Fibroblast of villous mesenchyme (primary cell): ENCODE measurements at places on chromosomes 7 and 10. TPM values are rescaled to one million over a fixed set of nuclear protein-coding genes. Genes with fewer than 3 reads are reported as not detected.

DNA sequence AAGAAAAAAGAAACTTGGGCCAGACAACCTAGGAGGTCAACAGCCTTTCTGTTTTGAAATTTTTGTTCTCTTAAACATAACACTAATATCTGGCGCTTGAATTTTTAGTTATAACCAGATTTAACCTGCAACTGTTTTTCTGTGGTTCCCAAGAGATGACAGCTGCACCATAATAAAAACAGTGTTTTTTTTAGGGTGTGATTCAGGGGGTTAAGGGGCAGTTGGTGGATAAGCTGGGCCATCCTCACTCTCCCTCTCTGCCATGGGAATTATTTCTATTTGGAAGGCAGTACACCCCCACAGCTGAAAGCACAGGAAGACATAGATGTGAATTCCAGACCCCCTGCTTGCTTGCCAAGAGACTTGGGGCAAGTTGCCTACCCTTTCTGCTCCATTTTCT is 20.1 kb upstream of the TM9SF3 start:
- no peak for DNase-seq

Gene RBM17
- 29.6 and 47.5 TPM in 2 replicates for total RNA-seq

DNA sequence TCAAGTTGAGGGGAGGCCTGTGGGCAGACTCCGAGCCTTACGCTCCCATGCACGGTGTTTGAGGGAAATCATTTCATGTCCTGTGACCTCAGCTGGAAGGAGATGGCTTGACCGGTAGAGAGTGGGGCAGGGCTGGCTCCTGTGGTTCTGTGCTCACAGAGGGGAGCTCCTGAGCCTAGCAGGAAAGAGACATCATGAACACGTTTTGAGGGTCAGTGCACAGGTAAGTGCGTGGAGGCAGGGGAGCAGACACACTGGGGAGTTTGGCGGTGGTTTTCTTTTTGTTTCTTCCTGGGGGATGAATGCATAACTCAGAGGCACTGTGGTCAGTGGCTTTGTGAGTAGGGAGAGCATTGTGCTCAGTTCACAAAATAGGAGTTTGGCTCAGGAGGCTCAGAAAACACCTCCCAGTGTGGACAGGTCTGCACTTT is 22.5 kb downstream of the ADCY1 start:
- DNase-seq = no peak

Gene WNT8B
- not detected in 2 replicates for total RNA-seq

DNA sequence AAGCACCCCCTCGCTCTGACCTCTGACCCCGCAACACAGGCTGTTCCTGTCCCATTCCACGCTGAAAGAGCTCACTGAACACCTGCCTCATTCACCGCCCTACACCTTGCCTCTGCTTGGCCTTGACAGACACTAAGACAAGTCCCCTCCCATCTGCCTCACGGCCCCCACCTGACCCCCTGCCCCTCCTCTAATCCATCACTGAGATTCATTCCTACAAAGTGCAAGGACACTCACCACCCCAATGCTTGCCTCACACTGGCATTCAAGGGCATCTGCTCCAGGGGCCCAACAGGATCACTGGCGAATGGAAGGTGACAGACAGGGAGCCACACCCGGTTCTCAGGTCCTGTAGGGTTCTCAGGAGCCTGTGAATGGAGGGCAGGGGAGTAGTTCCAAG is 68.1 kb upstream of the NANOS1 start:
- DNase-seq = no peak

DNA sequence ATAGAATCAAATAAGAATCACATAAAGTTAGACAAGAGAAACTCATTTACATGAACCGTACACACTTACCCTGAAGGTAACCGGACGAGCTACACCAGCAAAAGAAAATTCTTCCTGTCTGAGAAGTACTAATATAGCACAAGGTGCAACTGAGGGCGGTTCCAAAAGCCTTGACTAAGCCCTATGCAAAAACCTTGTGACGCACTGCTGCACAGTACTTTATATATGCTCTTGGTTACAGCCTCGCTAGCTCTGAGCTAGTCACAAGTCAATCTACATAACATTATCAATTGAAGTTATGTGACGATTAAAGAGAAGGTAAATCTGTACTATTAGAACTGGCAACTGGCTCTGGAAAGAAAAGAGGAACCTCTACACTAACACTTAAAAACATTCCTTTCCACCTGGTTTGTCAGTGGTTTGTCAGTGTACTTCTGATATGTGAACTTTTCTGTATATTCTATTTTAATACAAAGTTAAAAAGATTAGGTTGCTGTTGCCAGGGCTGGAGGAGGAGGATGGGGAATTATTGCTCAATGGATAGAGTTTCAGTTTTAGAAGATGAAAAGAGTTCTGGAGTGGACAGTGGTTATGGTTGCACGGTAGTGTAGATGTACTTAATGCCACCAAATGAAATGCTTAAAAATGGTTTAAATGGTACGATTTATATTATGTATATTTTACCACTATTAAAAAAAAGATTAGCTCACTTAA is 21.6 kb downstream of the NT5C3A start:
- peak; percentile 61 for DNase-seq

DNA sequence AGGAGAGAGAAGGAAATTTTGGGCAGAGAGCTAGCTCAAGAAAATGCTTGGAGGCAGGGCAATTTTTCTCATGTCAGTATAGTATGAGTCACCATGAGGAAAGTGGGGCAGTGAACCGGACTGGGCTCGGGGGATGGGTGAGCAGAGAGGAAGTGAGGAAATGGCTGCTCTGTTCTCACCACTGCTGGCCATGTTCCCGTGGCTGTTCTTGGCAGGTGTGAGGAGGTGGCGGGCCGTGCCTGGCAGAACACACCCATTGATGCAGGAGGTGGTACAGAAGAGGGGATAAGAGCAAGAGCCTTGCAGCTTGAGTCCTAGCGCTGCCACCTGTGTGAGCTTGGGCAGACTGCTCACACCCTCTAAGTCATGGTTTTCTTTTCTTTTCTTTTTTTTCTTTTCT is 304.4 kb upstream of the LYZL1 start:
- peak; percentile 85 for DNase-seq

Gene CRYGN
- under 0.01 TPM in 1 of 2 replicates, not detected in the other for total RNA-seq

Gene TRIM50
- total RNA-seq = not detected in 2 replicates

DNA sequence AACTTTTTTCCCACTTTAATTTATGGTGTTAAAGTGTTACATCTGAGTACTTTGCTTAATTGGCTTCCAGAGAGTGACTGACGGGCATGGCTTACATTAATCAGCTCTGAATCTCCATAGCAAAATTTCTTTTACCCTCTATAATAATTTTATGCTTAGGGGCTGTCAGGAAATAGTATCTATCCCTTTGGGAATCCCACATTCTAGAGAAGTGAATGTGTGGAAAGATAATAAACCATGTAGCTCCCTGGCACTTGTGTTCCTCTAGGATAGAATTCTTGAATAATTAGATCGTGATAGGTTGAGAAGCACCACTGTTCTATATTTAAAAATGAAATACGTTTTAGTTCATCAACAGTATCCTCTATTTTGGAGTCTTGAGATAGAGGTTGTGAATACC is 89.6 kb downstream of the DNAJB9 start:
- no peak for DNase-seq

DNA sequence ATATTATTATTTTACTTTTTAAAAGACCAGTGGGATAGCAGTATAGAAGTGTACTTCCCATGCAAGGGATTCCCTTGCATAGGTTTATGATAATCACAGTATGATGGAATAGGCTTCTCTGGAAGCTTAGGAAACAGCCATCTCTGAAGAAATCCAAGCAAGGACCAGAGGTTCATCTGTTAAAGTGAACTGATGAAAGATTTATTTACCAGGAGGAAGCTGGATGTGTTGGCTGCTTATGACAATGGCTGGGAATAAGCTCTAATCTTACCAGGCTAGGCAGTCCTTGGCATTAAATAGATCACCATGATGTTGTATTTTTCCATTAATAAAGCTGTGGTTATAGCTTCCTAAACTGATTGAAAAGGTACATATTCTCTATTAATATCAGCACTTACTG is 32.0 kb downstream of the FRA10AC1 start:
- no peak for DNase-seq

GRCh38 chr10:114821915-114822443 is 399 bp downstream of the FHIP2A start:
- peak; percentile 45 for DNase-seq

DNA sequence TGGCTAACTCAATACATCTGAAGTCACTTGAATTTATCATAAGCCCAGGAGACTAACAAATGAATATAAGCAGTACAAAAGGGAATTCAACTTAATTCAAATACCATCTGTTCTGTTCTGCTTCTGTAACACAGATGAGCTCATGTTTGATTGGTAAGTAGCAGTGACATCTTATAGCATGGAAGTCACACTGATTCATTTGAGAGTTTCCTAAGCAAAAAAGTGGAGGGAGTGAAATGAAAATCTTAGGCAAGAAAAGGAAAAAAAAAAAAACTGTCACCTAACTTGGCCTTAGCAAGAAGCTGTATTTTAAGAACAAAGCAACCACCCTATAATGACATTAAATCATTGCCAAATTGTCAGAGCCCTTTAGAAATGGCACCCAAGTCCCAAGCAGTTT is 49.5 kb downstream of the SMURF1 start:
- DNase-seq = no peak

GRCh38 chr7:105840981-105841749 is 35.2 kb downstream of the ATXN7L1 start:
- peak; percentile 66 for DNase-seq

Gene GCK
- 0.43 and 0.64 TPM in 2 replicates for total RNA-seq

Gene HOXA13
- total RNA-seq = 1.3 and 2.6 TPM in 2 replicates

Gene FGFR2
- 0.32 and 0.86 TPM in 2 replicates for total RNA-seq

- DNase-seq = no peak
These were observed 5.3 kb upstream of the KLRG2 start for GRCh38 chr7:139488810-139489209.

Gene SUN3
- total RNA-seq = not detected in 2 replicates

DNA sequence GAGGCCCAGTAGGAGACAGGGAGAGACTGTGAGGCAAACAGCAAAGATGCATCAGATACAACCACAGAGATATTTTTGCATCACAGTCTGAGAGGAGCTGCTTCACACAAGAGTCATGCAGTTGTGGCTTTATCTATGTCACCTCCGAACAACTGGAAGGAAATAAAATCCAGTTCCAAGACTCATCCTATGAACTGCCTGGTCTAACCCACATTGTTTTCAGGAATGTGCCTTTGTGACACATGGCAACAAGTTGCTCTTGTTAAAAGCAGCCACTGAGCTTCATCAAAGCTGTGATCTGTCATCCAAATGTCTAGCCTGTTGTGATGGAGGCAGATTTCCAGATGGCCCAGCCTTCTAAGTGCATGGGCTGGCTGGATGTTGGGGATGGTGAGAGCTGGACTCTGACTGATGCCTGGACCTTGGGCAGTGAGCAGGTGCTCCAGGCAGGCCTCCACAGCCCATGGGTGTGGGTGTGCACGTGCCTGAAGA is 255.0 kb downstream of the BMPER start:
- DNase-seq = peak; percentile 67

Gene FEZF1
- total RNA-seq = not detected in 2 replicates

GRCh38 chr7:134018306-134018705 is 108.8 kb upstream of the LRGUK start:
- DNase-seq = no peak

GRCh38 chr10:83965473-83965872 is 173.8 kb upstream of the GHITM start:
- DNase-seq = no peak

- DNase-seq = no peak
These were observed 53.1 kb upstream of the C7orf33 start for GRCh38 chr7:148537435-148537834.

Gene FXYD4
- not detected in 2 replicates for total RNA-seq

- no peak for DNase-seq
These were observed 22.7 kb upstream of the TRPV6 start for GRCh38 chr7:142908290-142908689.

Gene RBM33
- total RNA-seq = 22.9 and 23.7 TPM in 2 replicates

DNA sequence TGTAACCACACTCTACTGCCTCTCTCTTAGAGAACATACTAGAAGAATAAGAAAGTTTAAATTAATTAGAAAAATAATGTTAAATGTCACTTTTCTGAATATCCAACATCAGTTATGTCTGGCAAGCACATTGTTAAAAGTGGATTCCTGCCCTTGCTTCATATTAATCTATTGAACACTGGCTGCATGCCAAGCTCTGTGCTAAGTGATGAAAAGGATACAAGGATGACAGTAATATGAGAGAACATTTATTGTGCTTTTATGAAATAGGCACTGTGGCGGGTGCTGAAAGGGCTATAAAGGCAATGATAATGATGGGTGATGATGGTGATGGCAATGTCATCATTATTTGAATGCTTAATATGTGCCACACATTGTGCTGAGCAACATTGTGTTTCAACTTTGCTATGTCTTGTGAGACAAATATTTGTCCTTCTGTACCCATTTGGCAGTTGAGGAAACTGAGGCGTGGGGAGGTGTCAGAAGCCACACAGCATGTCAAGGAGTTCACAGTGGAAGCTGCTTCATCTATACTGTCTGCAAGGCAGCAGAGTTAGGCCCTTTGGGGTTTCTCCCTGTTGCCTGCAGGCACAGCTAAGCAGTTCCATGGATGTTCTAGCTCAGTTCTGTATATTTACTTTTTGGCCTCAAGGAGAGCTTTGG is 64.2 kb upstream of the RAPGEF5 start:
- DNase-seq = no peak

Gene PRSS2
- total RNA-seq = not detected in 2 replicates

- DNase-seq = no peak
These were observed 37.5 kb upstream of the DPYSL4 start for GRCh38 chr10:132149271-132149670.

DNA sequence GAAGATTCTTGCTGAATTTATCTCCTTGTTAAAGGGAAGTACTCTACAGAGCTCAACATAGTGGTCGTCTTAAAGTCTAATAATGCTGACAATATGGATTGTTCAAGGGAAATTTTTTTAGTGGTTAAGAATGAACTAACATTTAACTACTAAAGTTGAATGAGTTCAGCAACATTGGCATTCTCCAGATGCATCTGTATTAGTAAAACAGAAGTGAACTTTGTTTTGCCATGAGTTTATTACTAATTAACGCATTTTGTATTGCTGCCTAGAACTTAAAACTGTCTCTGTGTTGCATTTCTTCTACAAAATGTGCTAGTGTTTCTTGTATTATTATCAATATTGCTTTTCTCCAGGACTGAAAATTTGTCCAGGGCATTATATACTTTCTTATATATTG is 67.5 kb downstream of the C1GALT1 start:
- DNase-seq = no peak

DNA sequence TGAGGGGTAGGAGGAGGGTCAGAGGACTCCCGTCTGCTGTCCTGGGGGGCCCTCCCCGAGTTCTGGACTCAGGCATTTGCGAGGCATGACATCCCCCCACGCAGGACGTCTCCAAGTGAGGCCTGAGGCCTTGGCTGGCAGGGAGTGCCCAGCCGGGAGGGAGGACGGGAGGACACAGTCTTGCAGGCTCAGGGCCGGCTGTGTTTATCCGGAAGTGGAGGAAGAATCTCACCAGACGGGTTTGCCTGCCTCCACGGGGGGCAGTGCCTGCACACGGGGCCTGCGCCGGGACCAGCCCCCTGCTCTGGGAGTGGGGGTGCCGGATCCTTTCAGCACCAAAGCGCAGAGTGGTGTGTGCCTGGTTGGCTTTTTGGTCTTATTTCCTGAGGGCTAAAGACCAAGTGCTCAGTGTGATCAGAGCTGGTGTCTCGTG is 10.9 kb downstream of the PWWP2B start:
- peak; percentile 53 for DNase-seq

Gene TRPV5
- total RNA-seq = not detected in 2 replicates

- DNase-seq = no peak
These were observed 63.8 kb downstream of the CALML3 start for GRCh38 chr10:5588603-5589002.

Gene ADAM12
- 22.5 and 129 TPM in 2 replicates for total RNA-seq
